ENCODE measurements at places on chromosomes 12 and 14. TPM values are rescaled to one million over a fixed set of nuclear protein-coding genes. Genes with fewer than 3 reads are reported as not detected.

Gene SLC8B1
- total RNA-seq, result 22.0 TPM

GRCh38 chr12:58026426-58026825 is 85.1 kb downstream of the ATP23 start:
- no peak for DNase-seq

GRCh38 chr12:52953181-52953841 is 4.4 kb downstream of the KRT18 start:
- DNase-seq, result no peak

DNA sequence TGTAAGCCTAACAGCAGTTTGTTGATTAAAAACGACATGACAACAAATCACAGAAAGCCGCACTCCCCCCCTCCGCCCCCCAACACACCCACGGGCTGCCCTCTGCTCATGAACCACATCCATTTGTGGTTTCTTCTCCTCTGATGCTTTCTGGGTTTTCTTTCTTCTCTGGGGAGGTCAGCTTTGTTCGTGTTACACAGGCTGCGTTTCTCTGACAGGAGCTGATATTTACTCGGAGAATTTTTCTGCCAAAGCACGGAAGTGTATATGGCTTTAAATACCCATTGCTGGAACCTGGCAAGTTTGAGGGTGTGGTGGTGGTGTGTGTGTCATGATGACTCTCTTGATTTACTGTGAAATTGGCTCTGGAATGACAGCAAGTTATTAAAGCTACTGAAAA is 883.7 kb upstream of the TMEM132C start:
- no peak for DNase-seq

GRCh38 chr12:50545213-50545612 is 40.4 kb downstream of the DIP2B start:
- no peak for DNase-seq

DNA sequence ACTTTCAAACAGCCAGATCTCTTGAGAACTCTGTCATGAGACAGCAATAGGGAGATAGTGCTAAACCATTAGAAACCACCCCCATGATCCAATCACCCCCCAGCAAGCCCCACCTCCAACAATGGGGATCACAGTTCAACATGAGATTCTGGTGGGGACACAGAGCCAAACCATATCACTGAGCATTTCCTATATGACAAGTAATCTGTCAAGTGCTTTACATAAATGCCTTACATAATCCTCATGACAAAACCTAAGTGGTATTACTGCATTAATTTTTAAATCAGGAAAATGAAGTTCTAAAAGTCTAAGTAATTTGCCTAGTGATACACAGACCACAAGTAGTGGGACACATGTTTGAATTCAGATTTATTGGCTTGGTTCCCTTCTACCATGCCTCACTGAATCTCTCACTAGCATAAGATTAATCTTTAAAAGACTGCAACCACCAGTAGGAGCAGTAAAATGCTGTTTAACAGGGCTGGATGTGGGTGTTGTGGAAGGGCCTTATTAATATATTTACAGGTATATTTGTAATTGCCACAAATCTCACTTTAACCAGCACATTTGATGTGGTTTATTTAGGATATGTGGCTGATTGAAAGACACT is 323.1 kb upstream of the FBXO33 start:
- no peak for DNase-seq

- no peak for DNase-seq
Measured at GRCh38 chr14:74404435-74404834, 21.6 kb downstream of the SYNDIG1L start.

DNA sequence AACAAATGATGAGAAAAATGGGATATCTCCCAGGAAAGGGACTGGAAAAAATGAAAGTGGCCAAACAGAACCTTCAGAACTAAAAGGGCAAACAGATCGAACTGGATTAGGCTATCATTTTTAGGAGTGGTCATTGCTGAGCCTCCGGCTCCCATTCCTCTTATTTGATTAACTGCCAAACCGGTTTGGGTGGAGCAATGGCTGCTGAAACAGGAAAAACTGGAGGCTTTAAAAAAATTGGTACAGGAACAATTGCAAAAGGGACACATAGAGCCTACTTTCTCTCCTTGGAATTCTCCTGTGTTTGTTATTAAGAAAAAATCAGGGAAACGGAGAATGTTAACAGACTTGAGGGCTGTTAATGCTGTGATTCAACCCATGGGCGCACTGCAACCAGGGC is 49.7 kb downstream of the TNFAIP2 start:
- DNase-seq, result no peak

GRCh38 chr12:107554941-107555340 is 130.7 kb upstream of the PWP1 start:
- no peak for DNase-seq

- DNase-seq, result no peak
Measured at GRCh38 chr12:106431839-106432411, 74.4 kb downstream of the POLR3B start.

DNA sequence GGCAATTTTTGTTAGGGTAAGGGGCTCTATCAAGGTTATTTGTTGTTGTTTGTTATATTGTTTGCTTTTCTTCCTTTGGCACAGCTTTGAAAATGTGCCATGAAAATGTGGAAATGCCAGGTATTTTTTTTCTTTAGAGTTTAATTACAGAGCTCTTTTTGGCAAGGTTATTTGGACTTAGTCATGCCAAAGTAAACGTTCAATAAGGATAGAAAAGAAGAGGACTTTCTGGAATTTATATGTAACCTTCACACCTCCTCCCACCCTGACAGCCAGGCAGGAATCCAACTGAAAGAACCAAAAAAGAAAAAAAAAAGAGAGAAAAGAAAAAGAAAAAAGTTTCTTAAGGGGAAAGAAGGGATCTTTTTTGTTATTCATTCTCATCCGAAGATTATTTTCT is 217.8 kb downstream of the KITLG start:
- no peak for DNase-seq

GRCh38 chr14:49056021-49056420 is 530.2 kb downstream of the RPS29 start:
- no peak for DNase-seq

DNA sequence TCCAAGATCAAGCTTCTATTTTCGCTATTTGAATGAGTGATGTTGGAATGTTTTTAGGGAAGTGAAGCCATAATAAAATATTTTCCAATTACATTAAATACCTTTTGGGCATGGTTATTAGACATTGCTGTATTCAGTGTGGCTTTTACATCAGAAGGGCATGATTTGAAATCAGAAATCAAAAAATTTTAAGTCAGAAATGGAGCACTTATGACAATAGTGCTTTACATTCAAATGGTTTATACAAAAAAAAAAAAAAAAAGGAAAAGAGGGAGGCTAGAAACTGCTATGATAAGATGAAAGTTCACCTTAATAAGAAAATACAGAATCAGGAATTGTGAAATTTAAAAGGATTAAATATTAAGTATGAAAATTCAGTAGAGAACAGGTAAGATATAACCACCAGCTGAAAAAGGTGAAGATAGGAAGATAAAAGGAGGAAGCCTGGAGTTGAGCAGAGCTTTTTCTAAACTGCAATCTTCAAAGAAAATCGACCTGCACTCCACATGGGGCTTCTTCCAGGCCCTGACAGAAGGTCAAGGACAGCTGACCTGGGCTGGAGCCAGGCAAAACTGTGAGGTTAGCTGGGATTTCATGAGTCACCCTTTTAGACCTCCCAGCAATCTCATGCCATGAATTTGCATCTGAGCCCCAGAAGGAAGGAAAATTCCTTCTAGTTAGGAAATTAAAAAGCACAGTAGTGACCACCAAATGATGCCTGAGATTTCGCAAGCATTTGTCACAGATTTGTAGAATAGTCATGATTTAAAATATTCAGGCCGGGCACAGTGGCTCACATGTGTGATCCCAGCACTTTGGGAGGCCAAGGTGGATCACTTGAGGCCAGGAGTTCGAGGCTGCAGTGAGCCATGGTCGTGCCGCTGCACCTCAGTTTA is 23.4 kb upstream of the BMP4 start:
- DNase-seq, result no peak

Gene ADAMTS20
- total RNA-seq, result not detected

- DNase-seq, result peak; percentile 34
Measured at GRCh38 chr14:45252366-45253069, 484 bp downstream of the MIS18BP1 start.

DNA sequence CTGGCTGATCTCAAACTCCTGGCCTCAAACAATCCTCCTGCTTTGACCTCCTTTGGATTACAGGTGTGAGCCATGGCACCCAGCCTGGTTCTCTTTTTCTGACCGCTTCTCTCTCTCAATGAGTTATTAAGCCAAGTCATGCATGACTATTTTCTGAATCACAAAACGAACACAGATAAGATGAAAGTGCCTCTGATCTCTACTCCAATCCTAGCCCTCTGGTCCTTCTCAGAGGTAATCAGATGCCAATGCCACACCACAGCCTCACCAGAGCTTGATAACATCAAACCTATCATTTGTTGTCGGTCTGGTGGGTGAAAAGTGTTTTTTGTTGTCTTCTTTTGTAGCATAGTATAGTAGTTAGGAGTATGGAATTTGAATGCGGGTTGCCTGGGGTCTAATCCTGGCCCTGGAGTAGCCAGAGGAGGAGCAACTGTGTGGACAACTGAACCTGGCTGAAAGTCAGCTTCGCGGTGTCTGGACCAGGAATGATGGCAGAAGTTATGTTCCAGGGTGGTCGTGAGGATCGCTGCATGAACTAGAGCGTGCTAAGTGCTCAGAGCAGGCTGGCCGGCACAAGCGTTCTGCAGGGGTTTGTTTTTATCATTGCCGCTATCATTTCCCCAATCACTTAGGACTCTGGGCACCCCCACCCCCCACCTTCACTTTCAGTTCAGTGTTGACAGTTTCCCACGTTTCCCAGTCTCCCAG is 77.9 kb downstream of the SPRING1 start:
- no peak for DNase-seq

- no peak for DNase-seq
Measured at GRCh38 chr12:25886396-25886795, 72.1 kb upstream of the RASSF8 start.

Gene KLRC4
- not detected for total RNA-seq

Gene LRP1-AS
- not detected for total RNA-seq

DNA sequence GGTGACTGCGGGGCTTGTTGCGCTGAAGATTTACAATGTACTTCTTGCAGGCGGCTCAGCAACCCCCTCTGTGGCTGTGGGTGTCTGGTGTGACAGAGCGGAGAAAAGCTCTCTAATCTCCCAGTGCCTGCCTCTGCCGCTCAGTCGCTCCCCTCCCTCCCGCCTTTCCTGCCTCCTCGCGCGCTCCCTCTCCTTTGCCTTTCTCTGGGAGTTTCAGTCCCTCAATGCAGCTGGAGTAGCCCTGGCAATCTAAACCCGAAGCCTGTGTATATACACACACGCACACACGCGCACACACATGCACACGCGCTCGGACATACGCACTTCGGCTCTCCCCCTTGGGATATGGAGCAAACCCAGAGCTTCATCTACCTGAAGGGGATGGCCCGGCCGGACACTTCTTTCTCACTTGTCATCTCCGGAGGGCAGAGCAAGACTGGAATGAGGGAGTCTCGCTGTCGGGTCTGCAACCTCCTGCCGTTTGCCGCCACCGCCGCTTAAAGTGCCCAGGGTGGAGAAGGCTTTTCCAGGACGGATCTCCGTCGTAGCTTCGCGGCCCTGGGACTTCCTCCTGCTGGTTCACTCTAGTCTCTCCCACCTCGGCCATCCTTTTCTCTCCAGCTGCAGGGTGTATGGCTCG is 599 bp upstream of the TRHDE start:
- DNase-seq, result no peak

Gene RILPL1
- total RNA-seq, result 4.8 TPM

Gene LMNTD1
- not detected for total RNA-seq

DNA sequence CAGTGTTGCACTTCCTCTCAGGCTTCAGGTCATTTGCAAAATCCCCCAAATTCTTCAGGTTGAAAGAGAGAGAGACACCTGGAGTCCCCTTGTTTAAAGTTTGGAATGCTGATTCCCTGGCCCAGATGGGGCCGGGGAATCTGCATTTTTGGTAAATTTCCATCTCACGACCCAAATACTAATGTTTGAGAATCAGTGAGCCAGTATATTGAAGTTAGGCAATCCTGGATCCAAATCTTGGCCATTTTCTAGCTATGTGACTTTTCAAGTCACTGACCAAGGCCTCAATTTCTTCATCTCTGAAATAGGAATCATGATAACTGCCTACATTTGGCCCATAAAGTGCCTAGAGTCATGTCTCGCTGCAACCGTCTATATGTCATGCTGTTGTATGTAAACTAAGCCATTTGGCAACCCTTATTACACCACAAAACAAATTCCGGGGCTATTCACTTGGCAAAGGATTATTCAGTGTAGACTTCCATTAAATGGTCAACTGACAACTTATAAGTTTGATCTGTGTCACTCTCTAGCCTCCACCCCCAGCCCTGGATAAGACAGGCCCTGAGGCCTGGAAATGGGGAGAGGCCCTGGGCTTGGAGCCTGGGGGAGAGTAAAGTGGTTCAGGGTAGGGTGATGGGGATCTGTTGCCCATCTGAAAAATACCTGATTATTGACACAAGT is 3.7 kb upstream of the ZFP36L1 start:
- no peak for DNase-seq

DNA sequence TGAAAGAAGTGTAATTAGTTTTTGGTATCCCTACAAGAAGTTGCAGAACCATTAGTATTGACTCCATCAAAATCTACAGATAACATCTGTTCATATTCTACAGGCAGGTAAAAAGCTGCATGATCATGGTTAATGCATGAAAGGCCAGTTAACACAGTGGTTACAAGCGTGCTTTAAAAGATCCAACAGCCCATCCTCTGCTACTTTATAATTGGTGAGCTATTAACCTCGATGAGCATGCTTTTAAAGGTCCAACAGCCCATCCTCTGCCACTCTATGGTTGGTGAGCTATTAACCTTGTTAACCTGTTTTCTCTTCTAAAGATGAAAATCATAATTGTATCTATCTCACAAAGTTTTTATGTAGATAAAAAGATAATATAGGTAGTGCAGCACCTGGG is 289.3 kb downstream of the DUSP6 start:
- DNase-seq, result no peak

DNA sequence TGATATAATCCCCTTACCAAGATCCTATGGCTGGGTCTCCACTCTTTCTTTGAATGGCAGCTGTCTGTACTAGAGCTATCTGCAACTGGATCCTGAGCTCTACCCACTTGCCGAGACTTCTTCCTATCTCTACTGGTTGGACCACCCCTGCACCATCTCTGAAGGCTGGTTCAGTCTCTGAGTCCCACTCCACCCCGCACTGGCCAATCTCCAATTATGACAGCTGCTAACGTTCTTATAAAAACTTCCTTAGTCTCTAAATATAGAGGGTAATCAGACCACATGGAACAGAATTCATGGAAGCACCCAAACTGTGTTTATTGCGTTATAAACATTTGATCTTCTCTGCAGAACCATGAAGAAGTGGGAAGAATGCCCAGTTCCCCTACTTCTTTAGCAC is 186.6 kb upstream of the EEA1 start:
- no peak for DNase-seq

GRCh38 chr14:106738075-106738474 is 1211.7 kb downstream of the TMEM121 start:
- DNase-seq, result peak; percentile 43

- no peak for DNase-seq
Measured at GRCh38 chr14:96167224-96168148, 37.2 kb upstream of the BDKRB2 start.
